B cell (primary cell): ENCODE measurements at places on chromosomes 2 and 18.

GRCh38 chr18:65671621-65672415 lies 79.0 kb upstream of the CDH7 start:
- H3K36me3 ChIP-seq = no peaks in the 10 kb centered on the region
- DNase-seq = no peak
- H3K27me3 ChIP-seq = no peaks in the 10 kb centered on the region
- H3K27ac ChIP-seq = no peak overlapping the region
- no peak overlapping the region for H3K4me3 ChIP-seq
- no peaks in the 10 kb centered on the region for H3K4me1 ChIP-seq

DNA sequence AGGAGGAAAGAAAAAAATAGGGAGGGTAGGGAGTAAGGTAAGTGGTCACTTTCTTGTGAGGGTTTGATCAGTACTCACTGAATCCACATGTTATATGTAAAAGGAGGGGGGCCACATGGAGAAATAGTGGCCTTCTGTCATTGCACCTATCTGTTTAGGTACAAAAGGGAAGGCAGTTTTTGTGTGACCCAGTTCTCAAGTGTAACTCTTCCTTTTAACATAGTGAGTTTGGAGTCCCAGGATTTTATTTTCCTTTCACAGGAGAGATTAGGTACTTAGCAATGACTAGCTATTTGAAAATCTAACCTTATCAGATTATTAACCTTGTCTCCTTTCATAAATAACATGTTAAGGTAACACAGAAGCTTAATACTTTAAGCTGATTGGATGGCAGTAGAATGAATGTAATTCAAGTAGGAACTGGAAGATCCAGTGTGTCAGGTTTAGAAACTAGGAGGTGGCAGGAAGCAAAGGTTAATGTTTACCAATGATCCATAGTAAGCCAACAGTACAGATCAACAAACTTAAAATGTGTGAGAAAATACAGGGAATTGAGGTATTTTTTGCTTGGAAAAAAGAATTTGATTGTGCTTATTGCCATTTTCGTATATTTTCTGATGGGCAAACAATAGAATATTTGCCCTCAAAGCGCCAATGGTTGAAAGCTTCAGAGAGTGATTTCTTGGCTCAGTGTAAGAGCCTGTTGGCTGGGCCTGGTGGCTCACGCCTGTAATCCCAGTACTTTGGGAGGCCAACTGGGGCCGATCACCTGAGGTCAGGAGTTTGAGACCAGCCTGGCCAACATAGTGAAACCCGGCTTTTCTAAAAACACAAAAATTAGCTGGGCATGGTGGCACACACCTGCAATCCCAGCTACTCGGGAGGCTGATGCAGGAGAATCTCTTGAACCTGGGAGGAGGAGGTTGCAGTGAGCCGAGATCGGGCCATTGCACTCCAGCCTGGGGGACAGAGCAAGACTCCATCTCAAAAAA lies 11.3 kb downstream of the HNMT start:
- H3K4me3 ChIP-seq = no peak overlapping the region
- H3K27ac ChIP-seq = no peak overlapping the region
- no peaks in the 10 kb centered on the region for H3K27me3 ChIP-seq
- H3K4me1 ChIP-seq = no peaks in the 10 kb centered on the region
- no peaks in the 10 kb centered on the region for H3K36me3 ChIP-seq
- DNase-seq = no peak

GRCh38 chr2:218395090-218395444 lies 4.6 kb upstream of the CTDSP1 start:
- no peak for DNase-seq
- H3K4me3 ChIP-seq = no peak overlapping the region
- no peaks in the 10 kb centered on the region for H3K27me3 ChIP-seq

DNA sequence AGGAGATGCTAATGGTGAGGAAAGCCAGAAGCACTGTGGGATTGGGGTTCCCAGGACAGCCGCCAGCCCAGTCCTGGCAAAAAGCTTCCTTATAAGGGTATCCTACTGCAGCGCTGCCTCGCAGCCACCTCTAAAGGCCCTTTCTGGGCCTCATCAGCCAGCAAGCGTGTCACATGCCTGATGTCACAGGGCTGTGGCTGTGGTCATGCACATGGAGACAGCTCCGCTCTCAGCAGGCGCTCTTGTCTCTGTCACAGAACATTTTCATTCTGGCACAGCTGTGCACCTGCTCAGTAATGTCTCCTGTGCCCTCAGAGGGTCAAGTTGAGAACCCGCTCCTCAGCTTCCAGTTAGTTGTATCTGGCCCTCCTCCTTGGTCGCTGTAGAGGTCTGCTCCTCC lies 17.7 kb upstream of the MAL start:
- no peak overlapping the region for H3K4me3 ChIP-seq
- no peak overlapping the region for H3K27ac ChIP-seq
- no peaks in the 10 kb centered on the region for H3K4me1 ChIP-seq
- no peaks in the 10 kb centered on the region for H3K27me3 ChIP-seq

GRCh38 chr18:74446631-74447403 lies 10.3 kb downstream of the DIPK1C start:
- DNase-seq = no peak
- H3K36me3 ChIP-seq = no peaks in the 10 kb centered on the region
- no peak overlapping the region for H3K4me3 ChIP-seq
- H3K27me3 ChIP-seq = no peaks in the 10 kb centered on the region
- no peak overlapping the region for H3K27ac ChIP-seq

- DNase-seq = no peak
- no peak overlapping the region for H3K4me3 ChIP-seq
- H3K27ac ChIP-seq = no peak overlapping the region
- no peaks in the 10 kb centered on the region for H3K4me1 ChIP-seq
Observed at GRCh38 chr2:67456428-67456827, 59.3 kb downstream of the ETAA1 start.

DNA sequence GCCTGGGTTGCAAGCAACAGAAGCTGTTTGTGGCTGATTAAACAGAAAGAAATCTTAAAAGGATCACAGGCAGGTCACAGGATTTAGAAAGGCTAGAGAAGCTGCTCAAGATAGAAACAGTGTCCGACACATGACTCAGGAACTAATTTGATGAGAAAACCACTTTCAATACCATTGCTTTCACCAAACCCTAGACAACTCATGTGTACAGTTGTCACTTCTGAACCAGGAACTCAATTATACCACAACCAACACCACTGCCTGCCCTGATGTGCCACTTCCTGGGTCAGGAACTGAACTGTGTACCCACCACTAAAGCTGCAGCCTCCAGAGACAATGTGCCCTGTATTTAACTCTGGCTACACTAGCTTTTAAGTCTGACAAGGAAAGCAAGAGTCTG lies 56.0 kb downstream of the TMEM247 start:
- H3K4me1 ChIP-seq = peaks cover 51% of the 10 kb centered on the region
- DNase-seq = peak; percentile 62
- H3K27ac ChIP-seq = peak overlapping the region; percentile 68
- H3K27me3 ChIP-seq = no peaks in the 10 kb centered on the region

DNA sequence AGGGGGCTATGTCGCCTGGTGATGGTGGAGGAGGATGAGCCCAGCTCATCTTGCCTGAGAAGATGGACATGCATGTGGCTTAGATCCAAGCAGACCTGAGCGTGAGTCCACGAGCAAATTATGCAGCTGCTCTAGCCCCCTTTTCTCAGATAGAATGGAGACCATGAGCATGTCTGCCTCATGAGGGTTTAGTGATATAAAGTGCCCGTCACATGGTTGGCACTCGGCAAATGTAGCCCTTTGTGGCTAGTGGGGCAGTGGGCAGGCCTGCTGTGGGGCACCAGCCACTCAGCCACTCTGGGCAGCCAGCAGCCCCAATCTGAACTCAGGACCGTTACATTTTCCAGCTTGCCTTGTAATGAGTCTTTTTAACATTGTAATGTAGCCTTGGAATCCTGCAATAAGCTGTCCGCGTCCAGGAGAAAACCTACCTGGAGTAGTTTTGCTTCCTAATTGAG lies 92.1 kb upstream of the HS6ST1 start:
- H3K36me3 ChIP-seq = no peaks in the 10 kb centered on the region
- H3K4me3 ChIP-seq = no peak overlapping the region
- no peaks in the 10 kb centered on the region for H3K4me1 ChIP-seq
- no peak for DNase-seq
- no peak overlapping the region for H3K27ac ChIP-seq
- no peaks in the 10 kb centered on the region for H3K27me3 ChIP-seq

DNA sequence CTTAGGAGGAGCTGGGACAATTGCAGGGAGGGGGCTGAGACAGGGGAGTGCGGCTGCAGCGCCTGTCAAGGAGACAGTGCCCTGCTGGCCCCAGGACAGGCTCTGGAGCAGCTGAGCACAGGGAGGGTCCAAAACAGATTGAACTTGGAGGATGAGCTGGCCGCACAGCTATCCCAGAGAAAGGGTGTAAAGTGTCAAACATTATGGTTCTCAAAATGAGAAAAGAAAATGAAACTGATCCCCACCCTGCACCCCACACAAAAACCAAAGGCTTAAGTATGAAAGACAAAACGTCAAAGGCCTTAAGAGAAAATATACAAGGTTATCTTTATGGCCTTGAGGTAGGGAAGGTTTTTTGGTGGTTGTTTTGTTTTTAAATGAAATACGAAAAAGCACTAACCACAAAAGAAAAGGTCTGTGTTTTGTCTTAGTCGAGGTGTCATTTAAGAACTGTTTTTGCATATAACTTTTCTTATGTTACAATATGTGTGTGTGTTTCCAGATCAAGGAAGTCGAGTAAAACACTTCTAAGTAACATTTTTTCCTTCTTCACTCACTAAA lies 111.8 kb downstream of the HDAC4 start:
- peaks cover 38% of the 10 kb centered on the region for H3K4me1 ChIP-seq
- no peak for DNase-seq
